ENCODE measurements at places on chromosomes 12 and 14.

- DNase-seq, result no peak
Observed at GRCh38 chr12:5094551-5094950, 50.9 kb downstream of the KCNA5 start.

DNA sequence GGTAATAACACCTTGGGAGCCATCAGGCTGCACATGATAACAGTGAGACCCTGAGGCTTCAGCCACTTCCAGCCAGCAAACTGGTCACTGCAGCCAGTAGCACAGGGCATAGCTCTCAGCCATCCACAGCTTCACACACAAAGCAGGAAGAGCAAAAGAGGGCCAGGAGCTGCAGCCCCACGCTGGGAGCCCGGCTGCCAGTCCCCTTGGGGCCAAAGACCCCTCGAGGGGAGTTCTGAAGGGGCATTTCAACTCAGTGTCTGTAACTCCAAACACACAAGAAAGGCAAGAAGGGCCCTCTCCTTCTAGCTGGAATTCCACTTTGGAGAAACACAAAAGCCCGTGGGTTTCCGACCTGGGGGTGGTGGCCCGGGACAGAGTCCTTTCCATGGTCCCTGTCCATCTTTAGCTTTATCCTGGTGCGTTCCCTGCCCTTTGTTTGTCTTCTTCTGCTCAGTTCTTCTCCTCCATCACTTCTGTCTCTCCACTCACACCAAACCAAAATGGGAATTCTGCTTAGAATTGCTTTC, 151.8 kb upstream of the FKBP4 start:
- no peak for DNase-seq

DNA sequence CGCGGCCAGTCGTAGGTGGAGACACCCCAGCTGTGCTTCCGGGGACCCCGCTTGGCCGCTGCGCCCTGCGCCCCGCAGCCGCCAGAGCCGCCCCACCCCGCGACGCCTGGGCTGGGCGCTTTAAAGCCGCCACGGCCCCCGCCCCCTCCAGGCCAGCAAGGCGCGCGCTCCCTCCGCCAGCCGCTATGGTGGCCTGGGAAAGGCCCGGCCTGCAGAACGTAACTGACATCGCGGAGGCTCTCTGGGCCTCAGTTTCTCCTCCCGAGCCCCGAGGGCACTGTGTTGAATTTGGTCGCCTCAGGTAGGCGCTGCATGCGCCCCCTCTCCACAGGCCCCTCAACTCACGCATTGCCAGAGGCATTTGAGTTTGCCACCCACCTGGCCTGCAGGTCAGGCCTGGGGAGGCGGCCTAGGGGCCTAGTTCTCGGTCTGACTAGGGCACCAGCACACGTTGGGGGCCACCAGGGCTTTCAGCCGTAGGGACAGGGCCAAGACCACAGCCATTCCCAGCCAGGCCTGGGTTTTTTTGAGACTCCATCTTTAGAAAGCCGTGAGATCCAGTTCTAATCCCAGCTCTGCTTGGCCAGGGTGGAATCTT, at the start of gene NGB:
Gene NGB, minus strand, starts transcription at position 94 of the 598 bp plus-strand sequence. CDS start 269 bp downstream, outside the sequence.
- no peak for DNase-seq

- no peak for DNase-seq
Observed at GRCh38 chr12:119479121-119479561, 114.4 kb upstream of the TMEM233 start.

- no peak for DNase-seq
Observed at GRCh38 chr12:84964048-84964447, 51.4 kb upstream of the SLC6A15 start.

GRCh38 chr14:97120611-97121031, 323.4 kb downstream of the VRK1 start:
- peak; percentile 81 for DNase-seq

DNA sequence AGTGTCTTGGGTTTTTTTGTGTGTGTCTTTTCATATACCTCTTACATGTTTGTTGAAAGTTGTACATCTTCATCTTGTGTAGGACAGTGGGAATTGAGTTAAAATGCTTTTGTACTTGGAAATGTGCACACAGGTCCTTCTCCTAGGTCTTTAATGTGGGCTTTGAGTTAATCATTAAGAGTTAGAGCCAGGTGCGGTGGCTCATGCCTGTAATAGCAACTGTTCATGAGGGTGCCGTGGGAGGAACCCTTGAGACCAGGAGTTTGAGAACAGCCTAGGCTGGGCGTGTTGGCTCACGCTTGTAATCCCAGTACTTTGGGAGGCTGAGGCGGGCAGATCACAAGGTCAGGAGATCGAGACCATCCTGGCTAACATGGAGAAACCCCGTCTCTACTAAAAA, 13.9 kb downstream of the CLECL1 start:
- DNase-seq, result no peak

DNA sequence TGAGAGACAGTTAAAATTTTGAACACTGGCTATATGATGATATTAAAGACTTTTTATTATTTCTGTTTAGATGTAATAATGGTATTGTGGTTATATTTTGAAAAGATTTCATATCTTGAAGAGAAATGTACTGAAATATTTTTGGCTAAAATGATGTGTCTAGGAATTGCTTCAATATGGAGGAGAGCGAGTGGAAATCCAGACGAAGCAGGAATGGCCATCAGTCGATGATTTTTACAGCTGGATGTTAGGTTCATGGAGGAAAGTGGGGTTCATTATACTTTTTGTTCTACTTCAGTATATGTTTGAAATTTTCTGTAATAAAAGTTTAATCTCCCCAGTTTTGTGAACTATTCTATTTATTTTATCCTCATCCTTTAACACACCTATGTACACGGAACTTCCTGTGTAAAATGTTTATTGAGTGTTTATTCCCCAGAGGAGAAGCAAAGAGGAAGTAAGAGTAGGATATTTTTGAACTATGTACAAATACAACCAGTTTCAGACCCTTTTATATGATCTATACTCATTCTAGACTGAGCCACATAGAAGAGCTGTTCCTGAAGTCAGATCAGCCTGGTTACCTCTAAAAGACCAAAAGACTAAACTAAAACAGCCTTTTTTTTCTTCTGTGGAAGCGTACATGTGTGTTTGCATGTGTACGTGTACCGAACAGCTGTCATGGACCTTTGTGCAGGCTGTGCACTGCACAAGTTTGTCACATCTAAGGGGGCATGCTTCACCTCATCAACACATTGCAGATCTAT, 211.0 kb upstream of the NUDT4 start:
- no peak for DNase-seq

GRCh38 chr14:74065746-74066575, 18.3 kb downstream of the ALDH6A1 start:
- DNase-seq, result no peak

- no peak for DNase-seq
Observed at GRCh38 chr12:116202940-116203339, 74.6 kb downstream of the MED13L start.

DNA sequence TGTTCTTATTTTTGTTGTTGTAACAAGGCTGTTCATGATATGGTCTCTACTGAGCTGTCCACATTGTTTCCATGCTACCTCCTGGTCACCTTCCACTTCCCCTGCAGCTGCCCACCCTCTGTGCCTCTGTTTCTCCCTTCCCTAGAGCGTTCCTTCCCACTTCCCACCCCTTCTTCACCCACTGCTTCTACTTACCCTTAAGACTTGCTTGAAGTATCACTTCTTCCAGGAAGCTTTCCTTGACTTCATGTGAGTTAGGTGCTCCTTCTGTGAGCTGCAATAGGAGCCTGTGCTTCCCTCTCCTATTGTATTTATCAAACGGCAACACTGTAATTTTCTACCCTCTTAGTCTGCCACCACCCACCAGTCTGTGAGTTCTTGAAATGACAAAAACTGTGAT, 286.8 kb upstream of the AMIGO2 start:
- peak; percentile 55 for DNase-seq

DNA sequence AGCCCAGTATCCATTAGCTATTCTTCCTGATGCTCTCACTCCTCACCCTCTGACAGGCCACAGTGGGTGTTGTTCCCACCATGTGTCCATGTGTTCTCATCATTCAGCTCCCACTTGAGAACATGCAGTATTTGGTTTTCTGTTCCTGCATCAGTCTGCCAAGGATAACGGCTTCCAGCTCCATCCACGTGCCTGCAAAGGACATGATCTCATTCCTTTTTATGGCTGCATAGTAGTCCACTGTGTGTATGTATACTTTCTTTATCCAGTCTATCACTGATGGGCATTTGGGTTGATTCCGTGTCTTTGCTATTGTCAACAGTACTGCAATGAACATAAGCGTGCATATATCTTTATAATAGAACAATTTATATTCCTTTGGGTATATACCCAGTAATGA, 8.9 kb downstream of the ATG2B start:
- no peak for DNase-seq

- DNase-seq, result no peak
Observed at GRCh38 chr12:78951803-78952551, 87.4 kb downstream of the SYT1 start.

DNA sequence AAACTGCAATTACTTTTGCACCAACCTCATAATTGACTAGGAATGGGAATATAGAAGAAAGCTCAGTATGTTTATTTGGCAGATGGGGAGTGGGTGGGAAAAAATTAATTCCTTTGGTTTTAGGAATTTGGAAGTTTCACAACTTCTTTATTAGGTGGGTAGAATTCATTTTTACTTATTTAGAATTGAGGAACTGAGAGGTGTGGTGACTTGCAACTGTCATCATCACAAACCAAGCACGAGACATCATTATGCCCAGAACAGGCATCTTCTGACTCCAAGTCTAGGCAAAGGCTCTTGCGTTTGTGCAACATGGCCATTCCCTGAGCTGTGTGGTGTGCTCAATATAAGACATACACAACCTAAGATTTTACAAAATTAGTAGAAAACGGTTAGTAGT, 380.0 kb downstream of the ATP23 start:
- no peak for DNase-seq
